Neural crest cell (in vitro differentiated cells): ENCODE measurements at places on chromosomes 4 and X. TPM values are rescaled to one million over a fixed set of nuclear protein-coding genes. Genes with fewer than 3 reads are reported as not detected.
A peak's percentile ranks its signal among the peaks of the same experiment; 100 is the strongest.

DNA sequence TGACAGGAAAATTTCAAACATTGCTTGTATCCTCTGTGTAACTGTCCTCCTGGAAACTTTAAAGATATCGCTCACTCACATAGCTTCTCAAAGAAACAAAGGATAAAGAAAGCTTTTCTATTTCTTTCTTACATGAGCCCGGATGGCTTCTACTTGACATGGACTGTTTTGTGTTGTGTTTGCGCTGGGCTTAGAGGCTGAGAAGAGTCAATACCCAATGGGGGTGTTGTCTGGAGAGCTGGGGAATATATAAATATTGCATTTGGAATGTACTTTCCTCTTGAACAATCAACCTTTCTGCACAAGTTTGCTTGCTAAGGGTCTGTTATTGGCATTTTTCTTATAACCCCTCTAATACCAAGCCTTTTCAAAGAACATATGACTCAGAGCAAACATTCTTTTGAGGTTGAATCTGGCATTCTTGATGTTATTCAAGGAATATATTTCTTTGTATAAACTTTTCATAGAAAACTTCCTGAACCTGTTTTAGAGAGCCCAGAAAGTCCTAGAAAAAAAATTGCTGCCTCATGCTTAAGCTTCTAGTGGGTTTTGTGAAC, 331.9 kb downstream of the PACRGL start:
- DNase-seq, result no peak

- DNase-seq, result no peak
Observed at GRCh38 chr4:7642741-7643458, 208.2 kb upstream of the PSAPL1 start.

GRCh38 chr4:36278789-36279188, 2.6 kb upstream of the DTHD1 start:
- no peak for DNase-seq

- no peak for DNase-seq
Observed at GRCh38 chrX:39247536-39247935, 446.3 kb downstream of the MID1IP1 start.

DNA sequence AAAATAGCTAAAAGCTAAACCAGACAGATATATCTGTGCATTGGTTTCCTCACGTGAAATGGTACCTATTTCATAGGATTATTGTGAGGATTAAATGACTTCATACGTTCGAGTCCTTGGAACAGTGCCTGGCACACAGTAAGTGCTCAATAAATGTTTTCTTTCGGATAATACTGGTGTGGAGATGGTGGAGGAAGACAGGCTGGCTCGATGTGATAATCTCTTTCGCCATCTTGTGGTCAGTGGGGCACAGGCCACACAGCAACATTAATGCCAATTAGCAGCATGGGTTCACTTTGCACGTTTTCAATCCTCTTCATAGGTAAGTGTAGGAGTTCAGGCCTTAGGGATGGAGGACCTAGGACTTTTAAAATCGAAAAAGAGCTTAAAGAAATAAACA, 9.3 kb downstream of the PAGE4 start:
- peak; percentile 8 for DNase-seq

GUCY2F gene
- 0.07 TPM in 1 of 2 replicates, not detected in the other for total RNA-seq

GRCh38 chrX:103941201-103941975, 21.0 kb upstream of the TMSB15B start:
- DNase-seq, result no peak

DNA sequence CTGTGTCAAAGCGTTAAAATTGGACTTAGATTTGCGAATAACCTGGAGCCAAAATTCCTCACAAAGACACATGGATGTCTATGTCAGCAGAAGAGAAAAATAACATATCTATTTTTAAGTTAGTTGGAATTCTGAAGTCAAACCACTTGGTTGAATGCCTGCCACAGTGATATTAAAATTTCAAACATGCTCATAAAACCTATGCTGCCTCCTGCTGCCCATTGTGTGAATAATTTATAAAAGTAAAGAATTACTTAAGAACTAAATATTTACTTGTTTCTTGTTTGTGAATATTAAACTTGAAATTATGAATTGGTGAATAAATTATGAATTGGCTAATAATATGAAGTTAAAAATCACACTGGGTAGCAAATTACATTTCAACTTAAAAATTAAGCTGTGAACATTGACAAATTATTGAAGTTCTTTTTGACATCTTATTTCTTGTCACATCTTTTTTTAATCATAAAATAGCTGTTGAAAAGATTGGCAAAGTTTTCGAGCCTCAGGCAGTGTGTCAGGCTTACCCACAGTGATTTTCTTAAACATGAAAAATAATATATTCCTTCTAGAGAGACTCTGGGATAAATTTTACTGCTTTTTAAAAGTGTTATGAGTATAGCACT, 35.4 kb downstream of the FABP2 start:
- no peak for DNase-seq

- DNase-seq, result no peak
Observed at GRCh38 chrX:109040057-109040456, 303.7 kb upstream of the IRS4 start.

DNA sequence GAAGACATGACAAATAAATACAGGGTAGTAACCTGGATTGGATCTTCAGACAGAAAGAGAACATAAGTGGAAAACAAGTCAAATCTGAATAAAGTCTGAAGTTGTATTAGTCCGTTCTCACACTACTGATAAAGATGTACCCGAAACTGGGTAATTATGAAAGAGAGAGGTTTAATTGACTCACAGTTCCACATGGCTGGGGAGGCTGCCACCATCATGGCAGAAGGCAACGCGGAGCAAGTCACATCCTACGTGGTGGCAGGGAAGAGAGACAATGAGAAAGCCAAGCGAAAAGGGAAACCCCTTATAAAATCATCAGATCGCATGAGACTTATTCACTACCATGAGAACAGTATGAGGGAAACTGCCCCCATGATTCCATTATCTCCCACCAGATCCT, 82.8 kb downstream of the USP46 start:
- DNase-seq, result no peak
